ENCODE measurements at places on chromosomes 4 and X.

DNA sequence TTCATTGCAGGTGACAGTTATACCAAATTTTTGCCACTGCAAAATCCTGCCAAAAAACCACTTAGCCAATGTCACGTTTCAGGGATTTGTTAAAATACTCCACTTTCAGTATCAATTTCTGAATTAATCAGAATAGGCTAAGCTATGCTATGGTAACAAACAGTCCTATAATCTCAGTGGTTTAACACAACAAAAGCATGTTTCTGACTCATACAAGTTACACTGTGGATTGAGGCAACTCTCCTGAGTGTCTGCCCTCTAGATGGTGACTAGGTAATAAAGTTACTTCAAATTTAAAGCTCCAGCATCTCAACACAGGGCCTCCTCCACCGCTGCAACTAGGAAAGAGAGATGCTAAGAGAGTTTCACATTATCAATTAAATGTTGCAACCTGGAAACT lies 23.0 kb upstream of the RADX start:
- DNase-seq: no peak

- no peak for DNase-seq
Observed at GRCh38 chr4:108885211-108885610, 122.4 kb upstream of the ETNPPL start.

- no peak for DNase-seq
Observed at GRCh38 chr4:14607578-14607977, 394.7 kb upstream of the CPEB2 start.

DNA sequence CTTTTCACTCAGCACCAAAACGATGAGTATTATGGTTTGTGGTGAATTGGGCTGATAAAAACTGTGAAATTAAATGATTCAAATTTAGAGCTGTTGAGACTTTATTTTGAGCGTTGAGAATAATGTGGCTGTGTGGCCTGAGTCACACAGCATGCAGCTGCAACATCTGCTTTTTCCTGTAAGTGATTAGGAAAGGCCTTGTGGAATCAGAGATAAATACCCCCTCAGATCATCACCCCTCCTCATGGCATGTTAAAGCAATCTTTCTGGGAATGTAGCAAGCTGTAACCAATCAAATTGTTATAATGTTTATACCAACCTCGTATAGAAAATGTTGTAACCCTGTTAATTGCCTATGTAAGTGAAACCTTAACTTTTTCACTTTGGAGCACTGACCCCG lies 90.0 kb upstream of the GRPR start:
- DNase-seq: no peak

DNA sequence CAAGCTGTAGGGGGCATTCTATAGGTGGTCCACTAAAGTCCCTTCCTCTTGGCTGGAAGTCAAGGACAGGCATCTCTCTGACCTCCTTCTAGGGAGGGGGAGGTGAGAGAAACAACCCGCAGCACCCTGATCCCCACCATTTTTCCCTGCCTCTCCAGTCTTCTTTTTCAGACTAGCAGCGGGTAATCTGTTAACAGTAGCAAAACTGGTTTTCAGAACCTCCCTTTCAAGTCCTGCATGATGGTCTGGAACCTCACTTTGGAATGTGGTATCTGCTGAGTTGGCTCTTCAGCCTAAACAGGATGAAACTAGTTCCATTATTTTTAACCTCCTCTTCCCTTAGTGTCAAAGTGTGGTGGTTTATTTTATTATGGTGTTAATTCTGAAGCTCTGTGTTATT lies 196.0 kb downstream of the NWD2 start:
- no peak for DNase-seq

DNA sequence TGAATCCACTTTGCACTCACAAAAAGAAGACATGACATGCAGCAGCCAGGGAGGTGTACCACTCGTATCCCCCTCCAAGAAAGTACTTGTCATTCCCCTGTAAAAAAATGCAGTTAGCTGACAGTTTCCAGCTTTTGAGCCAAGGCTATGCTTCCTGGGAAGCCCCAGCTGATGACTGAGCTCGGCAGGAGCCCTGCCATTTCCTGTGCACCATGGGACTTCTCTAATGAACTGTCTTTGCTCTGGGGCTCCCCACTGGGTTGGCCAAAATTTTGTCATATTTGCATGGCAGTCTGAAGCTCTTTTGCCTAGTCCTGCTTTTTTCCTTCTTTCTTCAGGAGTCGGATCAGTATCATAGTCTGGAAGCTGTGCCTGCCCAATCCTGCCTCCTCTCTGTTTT lies 104.5 kb upstream of the MAOA start:
- DNase-seq: no peak

GRCh38 chr4:158376106-158376840 lies 145.4 kb upstream of the RXFP1 start:
- no peak for DNase-seq

- no peak for DNase-seq
Observed at GRCh38 chr4:180950377-180950776, 1292.8 kb upstream of the TENM3 start.

DNA sequence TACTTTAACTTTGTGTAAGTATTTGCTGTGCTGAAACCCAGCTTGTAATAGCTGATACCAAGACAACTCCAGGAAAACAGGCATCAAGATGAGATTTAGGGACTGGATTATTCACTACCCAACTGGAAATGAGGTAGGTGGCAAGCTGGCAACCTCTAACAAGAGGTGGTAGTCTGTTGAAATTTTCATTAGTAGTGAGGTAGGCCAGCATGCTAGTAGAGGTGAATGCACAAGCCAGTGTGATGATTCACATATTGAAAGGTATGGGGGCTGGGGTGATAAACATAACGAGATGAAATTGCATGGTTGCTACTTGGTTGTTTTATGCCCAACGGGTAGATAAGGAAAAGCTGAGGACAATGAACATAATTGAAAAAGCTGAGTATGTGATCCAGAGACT lies 8.5 kb upstream of the TMPRSS11D start:
- no peak for DNase-seq

GRCh38 chr4:52263607-52264006 lies 212.5 kb downstream of the SPATA18 start:
- no peak for DNase-seq

GRCh38 chr4:2768921-2769336 lies 12.8 kb upstream of the TNIP2 start:
- DNase-seq: no peak

GRCh38 chrX:149871940-149872339 lies 9.0 kb upstream of the MAGEA8 start:
- DNase-seq: peak; percentile 69

GRCh38 chrX:21586001-21586400 lies 72.1 kb downstream of the KLHL34 start:
- no peak for DNase-seq

GRCh38 chr4:128454881-128455280 lies 167.3 kb upstream of the PGRMC2 start:
- no peak for DNase-seq

DNA sequence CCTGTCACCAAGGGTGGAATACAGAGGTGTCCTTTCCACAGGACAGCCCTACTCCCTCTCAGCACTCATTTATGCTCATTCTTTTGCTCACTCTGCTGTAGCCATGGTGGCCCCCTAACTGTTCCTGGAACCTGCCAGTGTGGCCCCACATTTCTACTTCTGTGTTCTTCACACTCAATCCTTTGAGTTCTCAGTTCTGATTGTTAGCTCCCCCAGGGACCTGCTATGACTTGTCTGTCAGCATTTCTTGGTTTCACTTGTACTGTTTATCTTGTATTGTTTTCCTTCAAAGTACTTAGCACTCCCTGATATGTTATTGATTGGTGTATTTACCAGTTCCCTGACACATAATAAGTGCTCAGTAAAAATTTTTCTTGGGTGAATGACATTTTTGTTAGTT lies 14.9 kb downstream of the VBP1 start:
- no peak for DNase-seq

GRCh38 chrX:77899081-77899828 lies at the start of gene COX7B:
COX7B (plus strand) TSS chrX:77899468; CDS start chrX:77899554, 86 bp downstream.
- peak; percentile 44 for DNase-seq

- DNase-seq: no peak
Observed at GRCh38 chr4:126627255-126627654, 1005.5 kb upstream of the INTU start.

GRCh38 chrX:95484781-95485180 lies 1199.9 kb upstream of the DIAPH2 start:
- DNase-seq: no peak

GRCh38 chr4:67935888-67936287 lies 27.4 kb downstream of the TMPRSS11A start:
- DNase-seq: no peak

GRCh38 chr4:119942806-119943205 lies 123.8 kb downstream of the MAD2L1 start:
- no peak for DNase-seq

GRCh38 chrX:130171446-130172126 lies at the start of gene RAB33A:
RAB33A (plus strand) TSS chrX:130171962; CDS start chrX:130172063, 101 bp downstream.
- peak; percentile 64 for DNase-seq

DNA sequence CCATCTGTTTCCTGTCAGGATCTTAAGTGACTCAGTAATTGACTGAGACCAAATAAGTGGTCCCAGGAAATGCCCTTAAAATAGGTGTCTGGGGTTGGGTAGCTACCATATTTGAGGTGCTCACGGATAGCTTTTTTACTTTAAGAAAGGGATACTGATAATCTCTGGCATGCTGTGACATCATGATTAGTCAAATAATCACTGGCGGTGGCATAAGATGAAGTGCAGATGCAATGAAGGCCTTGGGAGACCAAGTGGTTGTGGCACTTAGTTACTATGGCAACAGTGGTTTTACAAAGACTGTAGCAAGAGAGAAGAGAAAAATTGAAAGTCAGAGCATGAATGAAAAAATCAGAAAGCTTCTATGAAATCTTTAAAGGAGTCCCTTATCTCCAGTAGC lies 114.5 kb upstream of the SLIT2 start:
- DNase-seq: no peak

DNA sequence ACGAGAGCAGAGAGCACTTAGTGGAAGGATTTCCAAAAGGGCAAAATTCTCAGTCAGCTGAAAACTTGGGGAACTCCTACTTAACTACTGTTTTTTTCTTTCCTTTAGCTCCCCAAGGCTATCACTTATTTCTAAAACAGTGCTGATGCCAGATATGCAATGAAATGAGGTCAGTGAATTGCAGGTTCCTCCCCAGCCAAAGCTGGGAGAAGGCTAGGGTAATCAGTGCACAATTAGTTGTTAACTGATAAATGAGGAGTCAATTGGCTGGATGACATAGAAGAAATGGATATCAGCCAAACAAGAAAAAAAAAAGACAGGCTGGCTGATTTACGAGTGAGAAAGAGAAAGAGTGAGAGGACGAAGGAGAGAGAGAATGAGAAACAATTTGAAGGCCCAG lies 195.6 kb downstream of the GPC3 start:
- DNase-seq: no peak

- no peak for DNase-seq
Observed at GRCh38 chr4:141455651-141456050, 180.7 kb upstream of the IL15 start.

DNA sequence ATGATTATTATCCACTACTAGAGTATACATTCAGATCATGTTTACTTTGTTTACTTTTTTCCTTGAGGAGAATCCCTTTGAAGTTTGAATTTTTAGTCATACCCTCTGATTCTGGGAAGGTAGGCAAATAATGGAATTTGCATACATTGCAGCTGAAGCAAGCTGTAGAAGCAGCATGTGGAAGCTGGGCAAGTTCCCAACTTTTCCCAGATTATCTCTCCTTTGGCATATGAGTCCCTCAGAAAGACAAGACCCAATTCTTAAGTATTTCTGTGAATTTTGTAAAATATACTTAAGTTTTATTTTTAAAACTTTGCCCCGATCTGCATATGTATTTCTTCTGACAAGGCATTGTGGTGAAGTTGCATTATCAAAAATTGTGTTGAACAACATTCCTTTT lies 94.9 kb downstream of the CNKSR2 start:
- DNase-seq: no peak

DNA sequence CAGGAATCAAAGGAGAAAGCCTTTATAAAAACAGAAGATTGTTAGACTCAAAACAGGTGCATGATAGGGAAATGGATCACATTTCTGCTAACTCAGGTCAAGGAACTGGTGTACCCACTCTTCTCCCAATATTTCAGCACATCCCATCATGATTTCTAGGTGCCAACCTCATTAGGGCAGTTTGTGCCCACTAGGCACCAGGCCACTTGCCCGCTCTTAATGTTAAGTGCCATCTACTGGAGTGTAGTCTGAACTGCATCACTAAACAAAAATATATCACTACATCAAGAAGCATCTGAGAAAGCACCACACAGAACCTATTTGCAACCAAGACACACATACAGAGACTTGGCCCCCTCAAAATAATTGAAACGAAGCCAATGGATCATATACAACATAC lies 140.4 kb upstream of the GRID2 start:
- DNase-seq: no peak

- peak; percentile 52 for DNase-seq
Observed at GRCh38 chrX:18354369-18355223, at the start of gene SCML2. SCML2 (minus strand) TSS chrX:18354688; CDS start chrX:18334071, 20,617 bp downstream.

DNA sequence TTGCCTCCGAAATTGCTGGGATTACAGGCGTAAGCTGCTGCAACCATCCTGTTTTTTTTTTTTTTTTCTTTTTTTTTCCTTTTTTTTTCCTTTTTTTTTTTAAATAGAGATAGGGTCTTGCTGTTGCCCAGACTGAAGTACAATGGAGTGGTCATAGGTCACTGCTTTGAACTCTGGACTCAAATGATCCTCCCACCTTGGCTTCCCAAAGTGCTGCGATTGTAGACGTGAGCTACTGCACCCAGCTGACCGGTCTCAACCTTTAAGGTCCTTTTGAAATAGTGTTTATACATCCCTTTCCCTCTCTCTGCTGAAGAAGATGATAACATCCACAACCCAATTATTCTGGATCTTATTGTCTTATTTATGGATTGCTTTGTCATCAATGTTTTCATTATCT lies 548.7 kb downstream of the GBA3 start:
- DNase-seq: no peak
